ENCODE measurements at places on chromosomes 1 and 21. TPM values are rescaled to one million over a fixed set of nuclear protein-coding genes. Genes with fewer than 3 reads are reported as not detected.

Gene ST6GALNAC3
- total RNA-seq, result 28.0 TPM

Gene RGS4
- 235 TPM for total RNA-seq

Gene EPHA8
- total RNA-seq, result not detected

Gene MRPS15
- total RNA-seq, result 82.8 TPM

Gene LY9
- total RNA-seq, result not detected

Gene BTG2
- total RNA-seq, result 17.9 TPM

Gene PRPF38B
- 15.8 TPM for total RNA-seq

Gene DNALI1
- 0.65 TPM for total RNA-seq

Gene JAM2
- total RNA-seq, result 0.15 TPM

Gene HRNR
- total RNA-seq, result not detected

Gene IL12RB2
- not detected for total RNA-seq

Gene CFAP141
- not detected for total RNA-seq

Gene RGS13
- total RNA-seq, result not detected

Gene PIGM
- 2.9 TPM for total RNA-seq

Measured in epithelial cell of umbilical artery (primary cell).